ENCODE measurements at places on chromosomes 11 and 22.

- no peak for DNase-seq
Measured at GRCh38 chr11:44671234-44671633, 55.5 kb upstream of the TSPAN18 start.

GRCh38 chr11:120130991-120131760 lies 6.7 kb downstream of the TRIM29 start:
- DNase-seq = no peak

DNA sequence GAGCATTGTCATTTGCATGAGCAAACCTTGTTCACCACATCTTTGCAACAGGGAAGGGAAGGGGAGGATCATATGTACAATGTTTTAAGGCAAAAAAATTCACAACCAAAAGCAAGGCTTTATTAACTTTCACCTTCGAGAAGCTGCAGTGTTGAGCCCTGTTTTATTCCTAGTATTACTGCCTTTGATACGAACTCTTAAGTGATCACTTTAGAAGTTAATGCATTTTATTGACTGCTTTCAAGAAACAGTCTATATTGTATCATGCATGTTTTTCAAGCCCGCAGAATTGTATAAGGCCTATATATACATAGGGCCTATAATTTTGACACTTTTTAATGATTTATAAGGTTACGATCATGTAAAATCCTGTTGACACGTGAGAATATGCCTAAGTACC lies 117.5 kb upstream of the VPREB1 start:
- DNase-seq = no peak

DNA sequence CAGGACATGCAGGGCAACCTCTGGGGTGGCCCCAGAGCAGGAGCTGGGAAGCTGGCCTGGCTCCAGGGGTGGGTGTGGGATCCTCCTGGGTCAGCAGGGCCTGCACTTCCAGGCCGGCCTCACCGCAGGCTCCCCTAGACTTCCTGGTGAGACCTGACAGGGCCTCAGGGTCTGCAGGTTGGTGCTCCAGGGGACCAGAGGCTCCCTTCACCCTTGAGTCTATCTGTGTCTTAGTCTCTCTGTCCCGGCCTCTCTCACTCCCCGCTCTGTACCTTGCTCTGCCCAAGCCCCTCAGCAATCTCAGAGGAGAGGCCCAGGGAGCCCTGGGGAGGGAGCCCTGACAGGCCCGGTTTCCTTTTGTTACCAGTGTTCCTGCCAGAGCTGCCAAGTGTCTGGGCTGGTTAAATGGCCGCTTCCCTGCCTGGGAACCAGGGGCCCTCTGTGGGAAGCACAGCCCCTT lies 13.9 kb downstream of the CD82 start:
- no peak for DNase-seq
